Ovary (tissue), 10 donors: ENCODE measurements at places on chromosomes 4 and X.

- DNase-seq: no peak
Observed at GRCh38 chr4:114077610-114078009, 98.2 kb upstream of the ARSJ start.

GRCh38 chrX:131752493-131753198 lies 208.8 kb downstream of the OR13H1 start:
- peak; percentile 83 for DNase-seq

- DNase-seq: no peak
Observed at GRCh38 chr4:183469936-183470335, 25.5 kb downstream of the CDKN2AIP start.

- no peak for DNase-seq
Observed at GRCh38 chrX:68461093-68461492, 27.8 kb upstream of the OPHN1 start.

DNA sequence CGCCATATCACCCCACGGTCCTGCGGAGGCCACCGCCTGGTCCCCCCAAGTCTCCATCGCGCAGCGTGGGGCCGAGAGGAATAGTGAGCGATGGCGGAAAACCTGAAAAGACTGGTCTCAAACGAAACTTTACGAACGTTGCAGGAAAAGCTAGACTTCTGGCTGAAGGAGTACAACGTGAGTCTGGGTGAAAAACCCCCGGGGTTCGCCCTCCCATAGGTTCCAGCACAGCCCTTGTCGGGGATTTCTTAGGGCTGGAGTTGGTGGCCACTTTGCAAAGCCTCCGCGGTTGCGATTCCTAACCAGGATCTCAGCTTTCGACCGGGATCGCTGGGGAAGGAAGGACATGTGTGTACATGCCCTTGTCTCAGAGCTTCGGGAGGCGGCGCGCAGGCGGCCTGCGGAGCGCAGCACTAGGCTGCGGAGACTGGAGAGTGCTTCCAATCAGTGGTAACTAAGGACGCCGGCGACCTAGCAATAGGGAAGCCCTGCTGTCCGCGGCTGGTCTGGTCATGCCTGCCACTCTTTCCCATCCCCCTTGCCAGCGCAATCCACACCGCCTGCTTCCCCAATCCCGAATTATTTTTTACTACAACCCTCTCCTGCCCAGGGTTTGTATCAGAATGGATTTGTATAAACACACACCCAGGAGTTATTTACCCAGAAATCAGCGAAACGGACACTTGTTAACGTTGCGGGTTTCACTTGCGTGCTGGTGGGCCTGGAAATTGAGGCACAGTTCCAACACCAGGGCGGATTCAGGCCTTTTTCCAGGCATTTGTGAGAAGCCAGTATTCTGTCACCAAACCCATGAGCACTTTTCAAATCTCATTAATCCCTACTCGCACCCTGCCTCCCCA lies 741 bp downstream of the SPATA18 start:
- DNase-seq: peak; percentile 40

GRCh38 chr4:143285696-143286437 lies 50.8 kb upstream of the GAB1 start:
- no peak for DNase-seq

- DNase-seq: no peak
Observed at GRCh38 chr4:27293831-27294230, 433.2 kb downstream of the STIM2 start.

DNA sequence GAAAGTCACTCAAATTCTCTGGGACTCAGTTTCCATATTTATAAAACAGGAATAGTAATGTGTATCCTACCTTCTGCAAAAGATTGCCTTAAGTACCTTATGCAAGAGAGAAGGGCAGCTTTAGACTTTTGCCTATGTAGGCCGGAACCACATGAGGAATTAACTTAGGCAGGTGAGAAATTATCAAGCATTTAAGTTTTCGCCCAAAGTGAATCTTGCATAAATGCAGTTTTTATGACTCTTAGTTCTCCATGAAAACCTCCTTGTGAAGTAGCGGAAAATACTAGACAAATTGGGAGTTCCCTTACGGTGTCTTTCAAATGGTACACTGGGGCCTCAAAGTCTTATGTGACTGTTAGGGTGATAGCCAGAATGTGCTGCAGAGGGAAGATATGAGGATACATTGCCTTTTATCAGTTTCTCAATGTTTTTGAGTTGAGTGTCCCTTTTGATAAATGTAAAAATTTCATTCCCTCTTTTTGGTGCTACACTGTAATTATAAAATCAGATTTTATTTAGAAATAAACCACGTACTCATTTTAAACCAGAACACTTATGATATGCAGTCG lies 2.6 kb downstream of the SH2D1A start:
- no peak for DNase-seq

GRCh38 chr4:140012688-140013486 lies 141.1 kb downstream of the MAML3 start:
- peak; percentile 36 for DNase-seq

- no peak for DNase-seq
Observed at GRCh38 chrX:38919202-38919601, 117.9 kb downstream of the MID1IP1 start.

- DNase-seq: no peak
Observed at GRCh38 chrX:13876652-13877051, 59.8 kb upstream of the GPM6B start.

GRCh38 chr4:95027905-95028618 lies 270.3 kb downstream of the BMPR1B start:
- DNase-seq: no peak

- no peak for DNase-seq
Observed at GRCh38 chr4:79213702-79214101, 112.2 kb downstream of the NAA11 start.

- no peak for DNase-seq
Observed at GRCh38 chrX:1582686-1583437, 8.5 kb upstream of the AKAP17A start.

- no peak for DNase-seq
Observed at GRCh38 chr4:70591955-70592582, at the start of gene AMBN. AMBN (plus strand) TSS chr4:70592256; CDS start chr4:70592359, 103 bp downstream.

- peak; percentile 26 for DNase-seq
Observed at GRCh38 chr4:8523175-8523574, 57.0 kb upstream of the GPR78 start.

- DNase-seq: no peak
Observed at GRCh38 chr4:85426366-85426765, 48.6 kb upstream of the ARHGAP24 start.

- DNase-seq: no peak
Observed at GRCh38 chr4:110667670-110668069, 44.8 kb upstream of the PITX2 start.

DNA sequence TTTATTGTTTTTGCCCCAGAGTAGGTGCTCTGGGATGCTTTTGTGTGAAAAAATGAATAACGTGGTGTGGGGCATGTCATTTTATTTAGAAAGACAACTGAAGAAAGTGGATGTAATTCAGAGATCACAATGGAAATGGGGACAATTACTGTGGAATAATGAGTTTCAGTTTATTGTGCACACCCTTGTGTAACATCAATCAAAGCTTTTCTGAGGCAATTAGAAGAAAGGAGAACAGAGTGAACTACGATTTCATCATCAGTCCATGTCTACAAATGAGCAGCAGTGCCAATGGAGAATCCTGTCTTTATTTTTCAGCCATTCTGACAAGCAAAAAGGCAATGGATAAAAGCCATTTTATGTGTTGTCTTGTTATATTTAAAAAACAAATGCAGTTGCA lies 339.2 kb downstream of the TMA16 start:
- no peak for DNase-seq

- DNase-seq: no peak
Observed at GRCh38 chr4:135244056-135244455, 1042.5 kb upstream of the PABPC4L start.

DNA sequence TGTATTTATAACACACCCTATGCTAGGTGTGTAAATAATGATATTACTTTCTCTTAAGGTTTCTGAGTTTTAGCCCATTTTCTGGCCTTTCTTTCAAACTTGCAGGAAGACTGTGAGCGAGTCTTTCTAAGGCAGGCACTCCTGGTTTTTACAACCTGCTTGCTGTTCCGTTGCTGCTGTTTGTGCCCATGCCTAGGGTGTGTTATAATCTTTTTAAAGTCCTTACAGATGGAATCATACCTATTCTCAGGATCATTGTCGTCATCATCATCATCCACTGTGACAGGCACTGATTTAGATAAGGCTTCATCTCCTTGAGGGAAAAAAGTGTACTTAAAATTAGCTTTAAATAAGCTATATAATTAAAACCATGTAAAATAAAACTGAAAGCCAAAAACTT lies 110.0 kb downstream of the ATRX start:
- DNase-seq: no peak

GRCh38 chr4:56389558-56389957 lies 2.3 kb upstream of the AASDH start:
- DNase-seq: no peak

DNA sequence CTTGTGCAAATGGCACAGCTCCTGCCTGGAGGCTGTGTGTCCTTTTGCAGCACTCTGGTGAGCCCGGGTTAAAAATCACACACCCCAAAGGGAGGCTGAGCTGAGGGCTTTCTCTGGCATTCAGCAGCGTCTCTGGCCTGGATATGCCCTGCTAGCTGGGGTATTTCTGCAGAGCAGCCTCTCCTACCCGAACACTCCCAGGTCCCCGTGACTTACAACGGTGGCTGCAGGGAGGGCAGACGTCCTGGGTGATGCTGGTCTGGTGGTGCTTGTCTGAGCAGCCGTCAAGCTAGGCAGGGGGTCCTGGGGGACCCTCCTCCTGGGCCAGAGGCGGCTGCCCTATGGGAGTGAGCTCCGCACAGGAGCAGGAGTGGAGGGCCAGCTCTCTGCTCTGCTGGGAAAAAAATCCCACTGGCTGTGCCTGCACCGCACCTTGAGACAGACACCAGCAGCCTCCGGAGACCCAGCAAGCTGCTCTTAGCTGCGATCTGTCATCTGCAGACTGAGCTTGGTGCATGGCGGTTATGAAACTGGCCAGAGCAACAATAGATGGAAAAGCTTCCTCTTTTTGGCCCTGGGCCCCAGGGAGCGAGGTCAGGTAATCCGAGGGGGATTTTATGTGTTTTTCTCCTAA lies 41.3 kb upstream of the ASMTL start:
- no peak for DNase-seq

GRCh38 chr4:25213347-25213979 lies 20.4 kb upstream of the PI4K2B start:
- DNase-seq: no peak

- no peak for DNase-seq
Observed at GRCh38 chrX:54043541-54044125, 640 bp downstream of the PHF8 start.

- DNase-seq: no peak
Observed at GRCh38 chrX:497186-498014, 110.7 kb upstream of the PPP2R3B start.

GRCh38 chr4:128385683-128386304 lies 98.2 kb upstream of the PGRMC2 start:
- DNase-seq: no peak

DNA sequence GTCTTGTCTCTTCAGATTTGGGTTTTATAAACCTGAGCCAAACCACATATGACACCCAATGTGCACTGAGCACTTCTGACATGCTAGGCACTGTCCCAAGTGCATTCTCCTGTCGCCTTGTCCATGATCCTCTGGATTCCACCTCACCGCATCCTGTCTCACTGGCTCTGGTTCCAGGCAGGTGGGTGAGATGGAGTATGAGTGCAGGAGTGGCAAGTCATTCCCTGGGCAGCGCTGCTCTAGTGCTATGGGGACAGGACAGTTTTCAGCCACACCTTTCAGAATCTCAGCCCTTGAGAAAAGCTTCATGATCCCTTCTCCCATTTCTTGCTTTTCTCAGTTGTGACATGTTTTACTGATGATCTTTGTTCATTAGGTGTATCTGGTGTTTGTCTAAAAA lies 66.4 kb downstream of the NSD2 start:
- no peak for DNase-seq

DNA sequence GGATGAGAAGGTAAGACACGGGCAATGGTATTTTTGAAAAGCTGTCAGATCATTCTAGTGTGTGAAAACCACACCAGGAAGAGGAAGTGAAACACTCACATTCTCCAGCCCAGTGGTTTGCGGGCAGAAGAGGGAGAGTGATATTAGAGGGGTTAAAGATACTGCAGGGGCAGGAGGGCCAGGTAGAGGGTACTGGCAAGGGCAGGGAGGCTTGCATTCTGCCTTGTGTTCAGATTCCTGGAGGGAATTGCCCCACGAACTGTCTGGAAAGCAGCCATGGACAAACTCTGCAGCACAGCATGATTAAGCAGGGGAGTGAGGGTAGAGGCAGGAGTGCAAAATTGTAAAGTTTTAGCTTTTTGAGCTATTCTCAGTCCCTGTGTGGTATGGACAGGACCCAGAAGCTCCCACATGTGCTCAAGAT lies 30.9 kb downstream of the NIPAL1 start:
- no peak for DNase-seq

DNA sequence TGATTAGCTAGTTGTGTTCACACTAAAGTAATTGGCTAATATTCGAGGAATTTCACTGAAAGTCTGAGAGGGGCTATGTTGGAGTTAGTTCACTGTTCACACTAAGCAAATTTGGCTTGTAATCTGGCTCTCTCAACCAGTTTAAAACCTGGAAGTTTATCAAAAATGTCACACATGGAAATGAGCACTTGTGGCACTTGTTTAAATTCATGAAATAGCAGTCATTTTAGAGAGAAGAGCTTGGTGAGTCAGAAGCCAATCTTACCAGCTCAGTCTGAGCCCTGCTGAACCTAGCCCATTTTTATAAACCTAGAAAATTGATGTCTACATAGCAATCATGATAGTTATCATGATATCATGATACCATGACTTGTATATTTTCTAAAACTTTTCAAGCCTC lies 90.7 kb upstream of the JADE1 start:
- DNase-seq: no peak

DNA sequence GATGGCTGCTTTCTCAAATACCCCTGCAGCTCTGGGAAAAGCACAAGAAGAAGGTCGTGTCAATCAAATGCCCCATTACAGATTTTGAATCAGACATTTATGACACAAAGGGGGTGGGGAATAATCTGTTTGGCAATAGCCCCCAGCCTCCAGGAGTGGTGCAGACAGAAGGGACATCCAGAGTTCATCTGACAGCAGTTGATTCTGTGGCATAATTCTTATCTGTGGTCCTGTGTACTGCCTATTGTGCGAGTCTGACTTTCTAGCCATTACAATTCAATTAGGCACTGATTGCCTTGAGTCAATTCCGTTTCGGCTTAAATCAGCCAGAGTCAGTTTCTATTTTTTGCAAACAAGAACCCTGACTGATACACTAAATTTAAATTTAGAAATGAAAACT lies 28.6 kb upstream of the DCLK2 start:
- DNase-seq: no peak

DNA sequence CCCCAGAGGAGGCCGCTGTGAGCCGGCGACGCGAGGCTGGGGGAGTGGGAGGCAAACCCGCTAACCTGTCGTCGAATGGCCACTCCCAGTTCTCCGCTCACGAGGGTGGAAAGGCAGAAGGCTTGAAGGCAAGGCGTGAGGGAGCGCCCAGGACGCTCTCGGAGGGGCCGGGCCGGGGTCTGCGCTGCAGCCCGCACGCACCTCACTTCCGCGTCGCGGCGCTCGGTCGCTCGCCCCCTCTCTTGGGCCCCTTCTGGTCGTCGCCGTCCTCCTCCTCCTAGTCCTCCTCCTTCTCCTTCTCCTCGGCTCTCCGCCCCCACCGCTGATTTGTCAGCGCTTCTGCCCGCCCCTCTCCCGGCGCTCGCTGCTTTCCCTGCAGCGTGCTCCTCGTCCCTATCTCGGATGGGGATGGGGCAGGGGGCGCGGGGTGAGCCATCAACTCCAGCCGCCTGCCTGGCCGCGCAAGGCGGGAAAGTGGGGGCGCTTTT lies at the start of gene SNCA:
TSS of gene SNCA (minus strand) at position 265 of the 488 bp plus-strand sequence. CDS start 1,494 bp downstream, outside the sequence.
- peak; percentile 85 for DNase-seq

GRCh38 chr4:106409901-106410889 lies 41.6 kb upstream of the GIMD1 start:
- no peak for DNase-seq
